ENCODE measurements at places on chromosomes 13 and 19. TPM values are rescaled to one million over a fixed set of nuclear protein-coding genes. Genes with fewer than 3 reads are reported as not detected.

GRCh38 chr19:16969135-16969534, 57.5 kb downstream of the CPAMD8 start:
- H3K27ac ChIP-seq, result no peak overlapping the region
- H3K27me3 ChIP-seq, result no peaks in the 10 kb centered on the region
- no peaks in the 10 kb centered on the region for H3K4me1 ChIP-seq
- DNase-seq, result no peak
- H3K36me3 ChIP-seq, result no peaks in the 10 kb centered on the region

DNA sequence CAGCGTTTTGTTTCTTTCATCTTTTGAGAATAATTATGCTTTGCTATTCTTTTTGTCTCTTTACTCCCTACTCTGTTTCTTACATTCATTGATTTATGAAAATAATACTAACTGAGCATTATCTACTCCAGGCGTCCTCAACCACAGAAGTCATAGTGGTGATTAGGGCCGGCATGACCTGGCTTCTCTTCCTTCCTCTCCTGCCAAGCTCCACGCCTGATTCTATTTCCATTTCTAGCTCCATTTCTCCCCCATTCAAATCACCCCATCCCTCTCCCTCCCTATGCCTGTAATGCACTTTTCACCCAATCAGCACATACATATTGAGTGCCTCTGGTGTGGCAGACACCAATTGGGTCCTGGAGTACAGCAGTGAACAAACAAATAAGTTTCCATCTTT, 183.2 kb upstream of the GPR12 start:
- H3K27ac ChIP-seq, result no peak overlapping the region
- H3K4me1 ChIP-seq, result no peaks in the 10 kb centered on the region
- no peak overlapping the region for H3K4me3 ChIP-seq
- H3K36me3 ChIP-seq, result no peaks in the 10 kb centered on the region
- DNase-seq, result no peak

FXYD3 gene
- 3.8 TPM for total RNA-seq

TMEM238 gene
- 0.83 TPM for total RNA-seq

DNA sequence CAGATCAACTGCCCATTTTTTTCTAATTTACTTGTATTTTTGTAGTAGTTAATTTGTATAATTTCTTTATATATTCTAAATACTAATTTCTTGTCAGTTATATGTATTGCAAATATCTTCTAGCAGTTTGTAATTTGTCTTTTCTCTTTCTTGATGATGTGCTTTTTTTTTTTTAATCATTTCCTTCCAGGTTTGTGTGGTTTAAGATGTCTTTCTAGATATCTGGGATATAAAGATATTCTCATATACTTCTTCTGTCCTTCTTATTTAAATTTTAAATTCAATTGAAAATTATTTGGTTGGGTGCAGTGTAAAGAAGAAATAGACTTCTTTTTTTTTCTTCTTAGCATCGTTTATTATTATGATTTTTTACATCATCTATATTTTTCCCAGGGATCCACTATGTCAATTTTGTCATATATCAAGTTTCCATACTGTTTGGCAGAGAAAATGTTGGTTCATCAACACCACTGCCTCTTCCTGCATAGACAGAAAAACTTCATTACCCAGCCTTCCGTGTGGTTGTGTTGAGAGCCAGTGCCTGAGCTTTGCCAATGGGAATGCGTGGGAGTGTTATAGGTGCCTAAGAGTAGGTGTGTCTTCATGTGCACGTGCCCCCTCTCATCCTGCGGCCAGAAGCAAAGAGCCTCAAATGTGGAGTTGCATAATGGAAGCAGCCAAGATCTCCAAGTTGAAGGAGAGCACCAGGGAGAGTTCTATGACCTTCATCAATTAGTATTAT, 15.8 kb downstream of the CPB2 start:
- no peaks in the 10 kb centered on the region for H3K36me3 ChIP-seq
- DNase-seq, result no peak
- H3K27me3 ChIP-seq, result no peaks in the 10 kb centered on the region
- no peak overlapping the region for H3K4me3 ChIP-seq
- no peak overlapping the region for H3K27ac ChIP-seq
- H3K4me1 ChIP-seq, result no peaks in the 10 kb centered on the region

DNA sequence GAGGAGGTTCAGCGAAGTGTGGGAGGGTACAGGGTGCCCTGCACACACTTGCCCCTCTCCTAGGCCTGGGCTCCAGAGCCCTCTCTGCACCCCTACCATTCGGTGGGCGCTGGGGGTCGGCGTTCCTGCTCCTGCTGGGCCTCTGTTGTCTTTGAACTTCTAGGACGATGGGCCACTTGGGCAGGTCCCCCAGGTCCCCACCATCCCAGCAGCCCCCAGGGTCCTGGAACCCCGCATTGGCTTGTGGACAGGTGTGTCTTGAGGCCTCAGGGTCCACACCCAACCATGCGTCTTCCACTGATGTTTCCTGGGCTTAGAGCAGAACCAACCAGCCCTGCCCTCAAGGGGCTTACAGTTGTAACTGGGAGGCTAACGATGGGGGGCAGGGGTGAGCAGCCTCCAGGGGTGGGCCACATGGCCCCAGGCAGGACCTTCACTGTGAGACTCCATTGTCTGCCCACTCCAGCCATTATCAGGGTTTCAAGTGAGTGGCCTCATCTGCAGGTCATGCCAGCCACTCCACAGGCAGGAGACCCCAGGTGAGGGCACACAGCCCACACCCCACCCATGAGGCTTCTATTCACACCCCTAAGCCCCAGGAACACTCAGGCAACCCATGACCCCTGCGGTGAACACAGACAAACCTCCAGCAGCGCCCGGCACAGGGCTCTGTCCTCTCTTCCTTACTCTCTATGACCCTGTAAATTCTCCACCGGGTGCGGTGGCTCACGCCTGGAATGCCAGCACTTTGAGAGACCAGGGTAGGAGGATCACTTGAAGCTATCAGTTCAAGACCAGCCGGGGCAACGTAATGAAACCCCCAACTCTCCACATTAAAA, 2.0 kb upstream of the KLF16 start:
- no peaks in the 10 kb centered on the region for H3K36me3 ChIP-seq
- H3K4me3 ChIP-seq, result no peak overlapping the region
- peaks cover 22% of the 10 kb centered on the region for H3K4me1 ChIP-seq
- peak overlapping the region; percentile 84 for H3K27ac ChIP-seq

DNA sequence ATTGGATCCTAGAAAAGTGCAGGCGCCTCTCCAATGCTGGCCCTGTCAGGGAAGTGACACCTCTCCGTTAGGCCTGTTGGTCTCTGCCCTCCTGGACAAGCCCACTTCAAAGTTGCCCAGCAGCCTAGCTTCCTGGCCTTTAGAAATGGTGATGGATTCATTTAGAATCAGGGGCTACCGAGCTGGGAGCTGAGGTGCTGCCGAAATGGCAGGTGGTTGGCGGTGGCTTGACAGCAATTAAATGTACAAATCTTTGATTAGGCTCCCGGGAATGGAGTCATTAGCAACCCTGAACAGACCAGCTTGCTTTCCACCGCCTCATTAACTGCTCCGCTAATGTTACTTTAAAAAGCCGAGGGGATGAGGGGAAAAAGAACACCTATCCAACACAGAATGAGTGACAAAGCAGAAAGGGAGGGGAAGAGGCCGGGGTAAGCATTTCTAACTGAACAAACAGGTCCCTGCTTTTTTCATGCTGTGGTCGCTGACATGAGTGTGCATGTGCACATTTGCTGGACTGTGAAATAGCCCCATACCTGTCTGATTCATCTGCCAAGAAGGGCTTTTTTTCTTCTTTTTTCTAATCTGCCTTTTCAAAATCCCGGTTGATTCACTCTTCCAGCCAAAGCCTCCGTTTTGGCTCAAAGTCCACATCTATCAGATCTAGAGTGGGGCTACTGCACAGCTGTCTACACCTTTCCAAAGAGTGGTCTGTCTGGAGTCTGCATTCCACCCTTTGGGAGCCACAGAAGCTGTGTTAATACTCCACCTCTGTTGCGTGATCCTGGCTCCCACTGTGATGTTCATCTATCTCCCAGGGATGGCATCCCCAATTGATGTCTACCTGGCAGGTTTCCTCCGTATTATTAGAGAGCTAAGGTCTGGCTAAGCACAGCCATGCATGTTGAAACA, 431.9 kb downstream of the COG6 start:
- DNase-seq, result no peak
- no peaks in the 10 kb centered on the region for H3K36me3 ChIP-seq
- H3K27me3 ChIP-seq, result no peaks in the 10 kb centered on the region
- H3K27ac ChIP-seq, result no peak overlapping the region

ATP8B3 gene
- total RNA-seq, result 1.0 TPM

DNA sequence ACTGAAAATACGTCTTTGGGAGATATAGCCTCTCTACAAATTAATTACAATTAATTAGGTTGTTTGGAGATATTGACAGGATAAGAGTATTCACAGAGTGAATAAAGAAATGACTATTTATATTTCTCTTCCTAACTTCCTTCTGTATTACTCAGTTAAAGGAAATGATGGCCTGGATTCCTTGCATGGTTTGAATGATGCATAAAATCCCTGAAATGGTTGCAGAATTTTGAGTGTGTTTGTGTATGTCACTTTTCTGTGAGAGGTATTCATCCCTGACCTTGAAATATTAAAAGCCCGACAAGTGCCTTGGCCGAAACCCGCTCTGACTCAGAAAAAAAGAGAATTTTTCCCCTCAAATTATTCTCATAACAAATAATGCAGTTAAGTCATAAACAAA, 90.0 kb downstream of the PDS5B start:
- H3K36me3 ChIP-seq, result no peaks in the 10 kb centered on the region
- no peaks in the 10 kb centered on the region for H3K27me3 ChIP-seq
- H3K4me1 ChIP-seq, result no peaks in the 10 kb centered on the region
- no peak overlapping the region for H3K4me3 ChIP-seq
- DNase-seq, result no peak
- H3K27ac ChIP-seq, result no peak overlapping the region

ZSCAN22 gene
- total RNA-seq, result 3.9 TPM

LINGO3 gene
- not detected for total RNA-seq

AP1M2 gene
- 16.7 TPM for total RNA-seq

- no peak overlapping the region for H3K27ac ChIP-seq
- no peaks in the 10 kb centered on the region for H3K36me3 ChIP-seq
- H3K27me3 ChIP-seq, result no peaks in the 10 kb centered on the region
- no peak for DNase-seq
- H3K4me1 ChIP-seq, result no peaks in the 10 kb centered on the region
Measured at GRCh38 chr13:24313439-24313838, 4.1 kb downstream of the C1QTNF9 start.

SLC27A1 gene
- total RNA-seq, result 7.1 TPM

Data from uterus (tissue), 4 donors.